ENCODE measurements at places on chromosomes 5 and 9.

DNA sequence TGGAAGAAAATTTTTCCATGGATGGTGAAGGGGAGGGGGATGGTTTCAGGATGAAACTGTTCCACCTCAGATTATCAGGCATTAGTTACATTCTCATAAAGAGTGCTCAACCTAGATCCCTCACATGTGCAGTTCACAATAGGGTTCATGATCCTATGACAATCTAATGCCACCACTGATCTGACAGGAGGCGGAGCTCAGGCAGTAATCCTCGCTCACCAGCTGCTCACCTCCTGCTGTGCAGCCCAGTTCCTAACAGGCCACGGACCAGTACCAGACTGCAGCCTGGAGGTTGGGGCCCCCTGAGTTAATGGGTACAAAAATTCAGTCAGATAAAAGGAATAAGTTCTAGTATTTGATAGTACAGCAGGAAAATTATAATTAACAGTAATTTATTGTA, 337.2 kb downstream of the NPR3 start:
- DNase-seq = no peak

DNA sequence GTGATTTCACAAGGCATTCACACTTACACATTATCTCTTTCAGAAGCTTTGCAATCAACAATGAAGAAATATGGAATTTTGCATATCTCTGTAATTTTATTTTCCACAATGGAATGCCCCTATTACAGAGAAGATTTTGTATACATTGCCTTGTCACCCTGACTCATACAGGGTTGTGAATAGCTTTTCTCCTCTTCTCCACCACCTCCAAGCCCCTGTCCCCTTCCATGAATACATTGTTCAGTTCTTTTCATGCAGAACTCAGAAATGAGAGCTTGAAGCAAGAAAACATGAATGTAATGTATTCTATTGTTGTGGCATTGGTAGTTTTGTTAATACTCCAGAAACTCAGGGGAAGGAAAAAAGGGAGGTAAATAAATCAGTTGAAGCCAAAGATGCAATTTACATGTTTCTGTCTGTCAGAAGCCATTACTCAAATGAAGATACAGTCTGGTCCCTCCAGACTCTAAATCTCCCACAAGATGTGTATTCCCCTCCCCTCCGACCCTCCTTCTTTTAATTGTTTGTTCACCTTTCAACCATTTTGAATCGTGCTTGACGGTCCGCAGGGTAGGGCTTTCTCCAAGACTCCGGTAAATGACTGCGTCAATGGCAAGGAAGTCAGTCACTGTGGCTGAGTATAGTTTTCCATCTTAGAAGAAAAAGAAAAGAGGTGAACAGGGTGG, 86.1 kb downstream of the SEMA6A start:
- DNase-seq = no peak

DNA sequence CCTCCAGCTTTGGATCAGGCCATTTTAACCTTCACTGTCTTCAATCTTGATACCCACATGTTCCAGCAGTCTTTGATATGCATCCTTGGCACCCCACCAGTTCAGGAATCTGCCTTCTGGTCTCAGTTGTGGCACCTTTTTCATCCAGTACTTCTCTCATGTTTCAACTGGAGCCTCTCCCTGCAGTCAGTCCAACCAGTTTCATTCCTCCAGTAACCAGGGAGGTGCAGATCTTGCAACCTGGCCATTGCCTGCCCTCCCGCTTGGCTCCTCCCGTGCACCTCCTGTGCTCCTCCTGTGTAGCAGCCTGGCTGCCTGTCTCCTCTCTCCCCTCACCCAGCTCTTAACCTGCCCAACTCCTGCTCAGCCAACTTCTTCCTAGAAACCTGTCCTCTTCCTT, 20.2 kb downstream of the FUBP3 start:
- no peak for DNase-seq

DNA sequence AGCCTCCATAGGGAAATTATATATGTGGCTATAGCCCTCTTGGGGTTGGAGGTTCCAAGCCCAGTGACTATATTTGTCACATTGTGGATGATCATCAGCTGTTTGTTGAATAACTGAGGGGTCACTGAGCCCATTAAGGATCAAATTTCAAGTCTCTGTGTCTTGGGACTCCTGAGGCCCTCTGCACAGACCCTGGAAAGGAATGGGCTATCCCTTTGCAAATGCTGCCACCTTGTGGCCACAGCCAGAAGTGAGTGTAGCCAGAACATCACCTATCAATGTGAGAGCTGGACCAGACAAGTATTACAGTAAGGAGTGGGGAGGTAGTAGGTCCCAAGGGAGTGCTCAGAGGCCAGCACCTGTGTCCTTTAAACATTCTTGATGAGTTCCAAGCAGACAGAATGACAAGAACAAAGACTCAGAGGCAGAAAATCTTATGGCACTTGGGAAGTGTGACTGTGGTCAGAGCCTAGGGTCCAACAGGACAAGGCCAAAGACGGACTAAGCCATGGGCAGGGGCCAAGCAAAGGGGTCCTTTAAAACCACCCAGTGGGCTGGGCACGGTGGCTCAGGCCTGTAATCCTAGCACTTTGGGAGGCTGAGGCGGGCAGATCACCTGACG, 8.2 kb downstream of the RPP25L start:
- DNase-seq = peak; percentile 79

- no peak for DNase-seq
These were observed 20.6 kb downstream of the NTNG2 start for GRCh38 chr9:132182314-132183091.

DNA sequence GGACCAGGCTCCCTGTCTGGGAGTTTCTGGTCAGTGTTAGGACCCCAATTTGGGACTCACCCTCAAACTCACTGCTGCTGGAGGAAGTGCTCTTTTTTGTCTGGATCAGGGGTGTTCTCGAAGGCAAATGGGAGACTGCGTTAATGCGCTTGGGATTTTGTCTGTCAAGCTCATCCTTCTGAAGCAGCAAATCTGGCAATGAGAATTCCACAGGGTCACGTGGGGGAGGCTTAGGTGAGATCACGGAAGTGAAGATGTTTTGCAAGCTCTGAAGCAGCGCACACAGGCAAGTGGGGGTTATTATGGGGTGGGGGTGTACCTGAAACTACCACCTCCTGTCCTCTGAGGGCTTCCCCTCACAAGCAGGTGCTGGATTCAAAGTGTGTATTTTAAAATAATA, 10.5 kb upstream of the TEX53 start:
- no peak for DNase-seq

DNA sequence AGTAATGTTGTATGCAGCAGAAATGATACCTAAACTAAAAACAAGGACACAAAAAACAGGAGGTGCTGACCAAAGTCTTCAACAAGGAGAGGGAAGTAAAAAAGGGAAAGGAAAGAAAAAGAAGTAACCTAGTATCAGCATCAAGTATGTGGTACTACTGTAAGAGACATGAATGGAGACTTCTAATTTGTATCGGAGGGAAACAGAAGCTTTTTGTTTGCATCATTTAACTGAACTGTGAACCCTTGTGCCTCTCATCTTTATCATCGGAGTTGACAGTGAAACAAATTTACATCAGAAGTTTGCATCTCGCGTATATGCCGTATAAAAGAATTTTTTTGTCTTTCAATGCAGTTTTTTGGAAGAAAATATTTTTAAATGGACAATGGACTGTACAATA, 6.3 kb downstream of the SRP19 start:
- no peak for DNase-seq

- no peak for DNase-seq
These were observed 134.9 kb upstream of the FBXL7 start for GRCh38 chr5:15365070-15365469.

DNA sequence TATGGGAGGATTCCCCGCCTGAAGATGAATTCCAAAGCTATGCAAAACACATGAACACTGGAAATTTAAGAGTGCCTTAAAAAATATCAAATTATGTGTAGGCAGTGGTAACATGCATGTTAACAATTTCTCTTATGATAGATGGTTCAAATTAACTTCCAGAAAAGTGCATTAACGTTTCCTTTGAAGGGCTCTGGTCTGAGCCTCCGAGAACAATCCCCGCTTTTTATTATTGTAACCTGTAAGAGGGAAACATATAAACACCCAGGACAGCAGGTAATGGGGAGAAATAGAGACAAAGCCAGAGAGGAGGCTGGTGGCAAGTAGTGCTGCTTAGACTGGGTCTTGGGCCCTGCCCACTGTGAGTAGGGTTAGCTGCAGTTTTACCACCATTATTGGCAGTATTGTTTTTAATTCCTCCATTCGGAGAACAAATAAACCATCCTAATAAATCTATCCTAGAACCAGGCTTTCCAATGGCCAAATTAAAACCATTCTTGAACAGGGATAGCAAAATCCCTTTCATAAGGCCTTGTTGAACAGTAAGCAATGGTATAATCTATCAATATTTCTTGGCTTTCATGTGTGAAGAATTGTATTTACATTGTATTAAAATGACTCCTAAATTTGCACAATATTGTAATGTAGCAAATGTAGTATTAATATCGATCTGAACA, 6.3 kb downstream of the NR2F1 start:
- no peak for DNase-seq

- no peak for DNase-seq
These were observed 2.6 kb upstream of the GZMK start for GRCh38 chr5:55021410-55021809.

GRCh38 chr5:62374090-62374489, 29.6 kb downstream of the DIMT1 start:
- DNase-seq = no peak

DNA sequence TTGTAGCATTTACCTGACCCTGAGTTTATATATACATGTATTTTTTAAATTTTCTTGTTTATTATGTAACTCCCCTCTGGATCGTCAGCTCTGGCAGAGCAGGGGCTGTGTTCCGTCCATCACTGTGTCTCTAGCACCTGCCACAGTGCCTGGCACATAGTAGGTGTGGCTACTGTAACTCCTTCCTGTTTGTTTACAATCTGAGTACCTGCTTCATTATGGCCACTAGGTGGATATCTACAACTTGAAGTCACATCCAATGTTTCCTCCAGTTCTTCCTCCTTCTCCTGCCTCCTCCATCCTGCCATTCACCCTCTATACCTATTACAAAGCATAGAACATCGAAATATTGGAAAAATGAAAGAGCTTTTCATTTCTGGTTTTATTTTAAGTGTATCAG, 14.2 kb upstream of the PPP1R2B start:
- DNase-seq = no peak

DNA sequence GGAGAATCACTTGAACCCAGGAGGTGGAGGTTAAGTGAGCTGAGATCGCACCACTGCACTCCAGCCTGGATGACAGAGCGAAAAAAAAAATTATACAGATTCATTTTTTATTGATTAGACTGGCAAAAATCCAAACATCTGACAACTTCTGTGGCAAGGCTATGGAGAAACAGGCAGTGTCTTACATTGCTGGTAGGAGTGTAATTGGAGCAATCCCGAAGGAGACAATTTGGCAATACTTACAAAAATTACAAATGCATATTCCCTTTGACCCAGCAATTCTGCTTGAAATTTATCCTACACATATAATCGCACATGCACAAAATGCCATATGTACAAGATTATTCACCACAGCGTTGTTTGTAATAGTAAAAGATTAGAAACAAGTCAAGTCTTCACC, 86.8 kb downstream of the MAPKAP1 start:
- no peak for DNase-seq

DNA sequence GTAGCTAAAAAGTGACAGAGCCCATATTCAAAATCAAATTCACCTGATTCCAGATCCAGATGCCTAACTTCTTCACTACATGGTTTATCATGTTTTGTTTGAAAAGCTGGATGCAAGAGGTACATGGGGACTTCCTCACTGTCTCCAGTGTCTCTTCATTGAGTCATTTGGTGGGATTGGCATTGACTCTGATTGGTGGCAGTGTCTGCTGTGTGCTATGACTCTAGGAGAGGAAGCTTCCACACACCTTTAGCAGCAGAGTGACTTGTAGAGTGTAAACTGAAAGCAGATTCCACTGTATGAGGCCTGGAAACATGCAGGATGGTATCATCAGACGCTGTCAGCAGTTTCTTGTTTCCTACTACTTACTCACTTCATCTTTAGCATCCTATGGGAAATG, 250.9 kb upstream of the SEMA6A start:
- no peak for DNase-seq

DNA sequence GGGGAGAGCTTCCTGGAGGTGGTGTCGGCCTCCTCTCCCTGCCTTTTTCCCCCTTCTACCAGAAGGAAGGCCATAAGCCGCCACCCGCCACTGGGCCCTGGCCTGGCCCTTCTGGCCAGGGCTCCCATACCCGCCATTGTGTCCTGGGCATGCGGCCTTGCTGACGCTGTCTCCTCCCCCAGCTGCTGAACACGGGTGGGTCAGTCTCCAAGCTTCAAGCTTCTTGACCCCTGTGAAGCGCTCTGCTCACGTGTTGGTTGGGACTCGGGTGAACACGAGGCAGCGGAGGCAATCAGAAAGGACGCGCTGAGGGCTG, 24.2 kb upstream of the UBAC1 start:
- no peak for DNase-seq

- no peak for DNase-seq
These were observed 85.4 kb downstream of the KCNN2 start for GRCh38 chr5:114447084-114447773.

DNA sequence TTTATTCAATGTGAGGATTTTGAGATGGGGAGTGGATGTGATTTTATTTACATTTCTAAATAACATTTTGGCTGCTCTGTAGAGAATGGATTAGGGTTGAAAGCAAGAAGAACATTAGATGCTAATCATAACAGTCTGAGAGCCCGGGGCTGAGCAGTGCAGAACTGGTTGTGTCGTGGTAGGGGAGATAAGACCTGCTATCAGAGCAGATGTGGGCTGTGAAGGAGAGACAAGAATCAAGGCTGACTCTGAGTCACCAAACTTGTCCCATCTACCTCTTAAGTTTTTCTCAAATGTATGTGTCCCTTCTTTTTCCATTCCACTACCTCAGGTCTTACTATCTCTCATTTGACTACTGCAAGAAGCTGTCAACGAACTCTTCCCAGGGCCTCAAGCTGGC, 35.4 kb upstream of the SLC28A3 start:
- DNase-seq = no peak
